Camera-type eye (tissue), 1 donor: ENCODE measurements at places on chromosomes 2 and 18. TPM values are rescaled to one million over a fixed set of nuclear protein-coding genes. Genes with fewer than 3 reads are reported as not detected.

LRRC30 gene
- 0.49 TPM for total RNA-seq

CACNB4 gene
- total RNA-seq, result 26.2 TPM

CTDP1 gene
- total RNA-seq, result 20.4 TPM

UGP2 gene
- 132 TPM for total RNA-seq

ATP6V1C2 gene
- total RNA-seq, result 36.4 TPM

FKBP7 gene
- total RNA-seq, result 48.4 TPM

CGREF1 gene
- 12.1 TPM for total RNA-seq
